Astrocyte of the cerebellum (primary cell): ENCODE measurements at places on chromosomes 1 and 21.

DNA sequence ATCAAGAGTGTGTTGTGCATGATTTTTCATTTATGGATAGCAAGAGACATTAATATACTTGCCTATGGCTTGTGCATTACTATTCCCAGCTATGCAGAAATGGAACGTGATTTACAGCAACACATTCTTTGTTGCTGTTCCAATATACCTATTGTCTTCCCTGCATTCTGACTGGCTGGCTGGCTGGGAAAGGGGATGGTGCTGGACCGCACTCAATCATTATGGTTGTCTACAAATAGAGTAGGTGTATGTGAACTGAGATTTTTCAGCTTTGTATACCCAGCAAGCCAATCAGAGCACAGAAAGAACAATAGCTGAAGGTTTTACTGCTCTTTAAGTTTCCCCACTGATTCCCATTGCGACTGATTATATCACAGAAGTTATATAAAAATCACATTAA, 167.5 kb downstream of the ATG4C start:
- no peak for DNase-seq

DNA sequence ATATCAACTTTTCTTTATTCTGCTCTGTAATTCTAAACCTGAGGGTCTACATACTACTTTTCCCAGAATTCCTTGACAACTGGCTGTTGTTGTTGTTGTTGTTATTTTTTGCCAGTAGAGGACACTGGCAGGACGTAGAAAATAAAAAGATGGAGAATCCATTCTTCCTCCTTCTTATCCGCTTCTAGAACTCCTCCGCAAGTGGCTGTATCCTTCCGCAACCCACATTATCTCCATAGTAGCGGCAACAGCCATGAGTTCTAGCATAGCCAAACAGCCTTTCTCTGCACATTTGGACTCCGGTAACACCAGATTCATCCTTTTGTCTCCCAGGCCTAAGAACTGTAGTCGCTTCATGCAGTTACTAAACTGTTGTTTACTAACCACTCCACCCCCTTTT, 91.1 kb upstream of the CACHD1 start:
- DNase-seq, result no peak

DNA sequence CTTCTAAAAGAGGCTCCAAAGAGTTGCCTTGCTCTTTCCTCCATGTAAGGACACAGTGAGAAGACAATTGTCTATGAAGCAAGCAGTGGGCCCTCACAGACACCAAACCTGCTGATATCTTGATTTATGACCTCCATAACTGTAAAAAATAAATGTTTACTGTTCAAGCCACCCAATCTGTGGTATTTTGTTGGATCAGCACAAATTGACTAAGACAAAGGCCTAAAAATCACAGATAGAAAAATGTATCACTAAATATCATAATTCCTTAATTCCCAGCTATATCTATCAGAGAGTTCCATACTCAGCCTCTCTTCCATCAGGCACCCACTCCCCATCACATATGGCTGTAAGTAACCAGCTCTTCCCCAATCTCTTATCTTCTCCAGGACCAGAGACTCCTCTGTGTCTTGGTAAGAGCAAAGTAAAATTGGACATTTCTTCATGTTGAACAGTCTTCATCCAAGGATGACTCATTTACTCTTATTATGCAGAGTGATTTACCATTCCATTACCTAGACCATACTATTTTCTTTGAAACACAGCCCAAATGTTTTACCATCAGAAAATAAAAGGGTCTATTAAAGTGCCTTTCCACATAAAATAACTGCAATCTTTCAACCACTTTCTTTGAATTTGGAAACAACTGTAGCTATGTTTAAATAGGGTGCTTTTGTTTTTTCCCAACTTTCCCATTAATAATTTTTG, 503.6 kb downstream of the MRPL39 start:
- peak; percentile 73 for DNase-seq

DNA sequence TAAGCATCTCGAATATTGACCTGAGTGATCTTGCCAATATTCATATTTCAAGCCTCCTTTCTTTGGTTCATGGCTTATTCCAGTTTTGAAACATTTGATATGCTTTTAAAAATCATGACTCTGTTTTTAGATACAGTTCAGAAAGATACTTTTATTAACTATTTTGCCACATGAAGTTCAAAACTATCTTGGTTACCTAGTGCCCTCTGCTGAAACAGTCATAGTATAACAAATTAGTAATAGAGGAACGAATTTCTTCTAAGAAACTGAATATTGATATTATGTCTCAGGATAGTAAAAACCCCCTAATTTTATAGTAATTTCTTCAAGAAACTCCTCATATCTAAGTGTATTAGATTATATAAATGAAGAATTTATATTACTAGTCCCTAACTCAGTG, 52.6 kb upstream of the RC3H1 start:
- peak; percentile 11 for DNase-seq

DNA sequence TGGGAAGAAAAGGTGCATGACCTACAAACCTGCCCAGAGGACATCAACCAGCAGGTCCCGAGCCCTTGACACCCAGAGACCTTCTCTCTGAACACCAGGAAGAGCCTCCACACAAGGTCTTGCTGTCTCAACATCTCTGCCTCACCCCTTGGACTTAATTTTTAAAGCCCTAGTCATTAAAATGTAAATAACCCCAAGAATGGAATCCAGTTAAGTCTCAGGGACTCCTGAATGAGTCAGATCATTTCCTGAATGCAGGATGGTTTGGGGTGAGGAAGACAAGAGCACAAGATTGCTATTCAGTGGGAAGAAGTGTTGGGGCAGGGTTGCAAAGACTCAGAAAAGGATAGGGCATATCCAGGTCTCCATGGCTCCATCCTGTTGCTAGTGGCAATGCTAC, 17.8 kb upstream of the GRIK3 start:
- no peak for DNase-seq

- no peak for DNase-seq
Observed at GRCh38 chr1:167196166-167196565, 24.5 kb upstream of the POU2F1 start.

- DNase-seq, result no peak
Observed at GRCh38 chr21:27024301-27024700, 57.4 kb upstream of the ADAMTS5 start.

DNA sequence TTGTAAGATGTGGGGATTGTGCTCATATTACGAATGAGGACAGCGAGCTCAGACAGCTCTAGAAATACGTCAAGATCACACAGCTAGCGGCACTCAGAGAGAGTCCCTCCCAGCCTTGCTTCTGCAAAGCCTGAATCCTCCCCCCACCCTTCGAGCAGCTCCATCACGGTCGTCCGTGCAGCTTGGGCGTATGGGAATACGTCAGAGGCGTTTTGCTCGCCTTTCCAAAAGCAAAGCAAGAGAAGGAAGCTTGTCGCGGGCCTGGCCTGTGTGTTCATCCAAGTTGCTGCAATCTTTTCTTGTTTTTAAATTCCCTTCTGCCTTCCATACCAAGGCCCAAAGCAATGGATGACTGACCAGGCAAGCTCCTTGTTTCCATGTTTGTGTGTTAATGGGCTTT, 125.5 kb upstream of the IRF2BP2 start:
- DNase-seq, result no peak

GRCh38 chr1:246517391-246517790, 10.3 kb upstream of the SMYD3 start:
- DNase-seq, result no peak

GRCh38 chr1:153490272-153491051, 30.0 kb upstream of the S100A7 start:
- peak; percentile 83 for DNase-seq

DNA sequence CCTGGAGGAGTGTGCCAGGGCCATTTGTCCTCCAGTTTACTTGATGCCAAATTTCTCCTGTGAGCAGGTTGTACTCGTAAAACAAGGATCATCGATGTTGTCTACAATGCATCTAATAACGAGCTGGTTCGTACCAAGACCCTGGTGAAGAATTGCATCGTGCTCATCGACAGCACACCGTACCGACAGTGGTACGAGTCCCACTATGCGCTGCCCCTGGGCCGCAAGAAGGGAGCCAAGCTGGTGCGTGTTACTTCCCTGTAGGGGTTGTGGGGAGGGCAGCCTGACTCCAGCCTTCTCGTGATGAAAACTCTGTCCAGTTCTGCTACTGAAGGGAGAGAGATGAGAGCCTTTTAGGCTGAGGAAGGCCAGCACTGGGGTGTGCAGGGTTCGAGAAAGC, 2.2 kb downstream of the RPS8 start:
- no peak for DNase-seq

DNA sequence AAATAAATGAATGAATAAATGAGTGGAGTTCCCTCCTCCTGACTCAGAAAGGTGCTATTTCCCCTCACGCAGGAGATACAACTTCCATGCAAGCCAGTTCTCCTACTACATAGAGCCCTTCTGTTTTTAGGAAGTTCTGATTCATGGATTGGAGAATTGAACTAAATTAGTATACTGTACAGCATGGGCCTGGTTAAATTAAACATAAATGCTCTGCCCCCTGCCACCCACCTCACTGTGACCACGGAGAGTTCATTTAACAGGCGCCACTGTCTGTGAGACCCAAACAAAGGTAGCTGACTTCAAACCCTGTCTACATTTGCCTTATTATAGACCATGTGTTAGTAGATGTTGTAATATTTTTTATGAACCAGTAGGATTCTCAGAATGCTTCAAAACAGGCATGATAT, 9.1 kb upstream of the IRF2BP2 start:
- no peak for DNase-seq

DNA sequence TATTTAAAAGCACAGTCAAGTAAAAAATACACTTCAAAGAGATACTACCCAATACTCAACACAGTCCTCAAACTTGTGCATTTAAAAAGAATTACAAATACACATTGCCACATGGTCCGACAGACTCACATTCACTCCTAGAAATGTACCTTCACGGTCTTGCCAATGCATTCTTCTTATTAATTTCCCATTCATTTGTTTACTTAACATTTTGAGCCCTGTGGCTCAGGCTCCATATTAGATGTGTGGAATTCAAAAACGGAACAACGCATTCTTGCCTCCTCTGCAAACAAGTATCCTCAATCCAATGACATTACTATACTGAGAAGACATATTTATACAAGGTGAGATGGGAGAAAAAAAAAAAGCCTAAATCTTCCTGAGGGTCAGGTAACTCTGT, 2.5 kb upstream of the DUSP23 start:
- DNase-seq, result no peak

GRCh38 chr21:42579456-42580075, 65.9 kb downstream of the SLC37A1 start:
- DNase-seq, result no peak

DNA sequence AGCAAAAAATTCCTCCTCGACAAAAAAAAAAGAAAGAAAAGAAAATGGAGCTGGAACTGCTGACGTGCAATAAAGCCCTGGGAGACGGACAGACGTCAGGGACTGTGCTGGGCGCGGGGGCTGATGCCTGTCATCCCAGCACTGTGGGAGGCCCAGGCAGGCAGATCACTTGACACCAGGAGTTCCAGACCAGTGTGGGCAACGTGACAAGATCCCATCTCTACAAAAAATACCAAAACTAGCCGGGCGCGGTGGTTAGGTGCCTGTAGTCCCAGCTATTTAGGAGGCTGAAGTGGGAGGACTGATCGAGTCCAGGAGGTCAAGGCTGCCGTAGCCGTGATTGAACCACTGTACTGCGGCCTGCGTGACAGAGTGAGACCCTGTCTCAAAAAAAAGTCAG, 3.6 kb upstream of the ANKRD65 start:
- DNase-seq, result no peak

DNA sequence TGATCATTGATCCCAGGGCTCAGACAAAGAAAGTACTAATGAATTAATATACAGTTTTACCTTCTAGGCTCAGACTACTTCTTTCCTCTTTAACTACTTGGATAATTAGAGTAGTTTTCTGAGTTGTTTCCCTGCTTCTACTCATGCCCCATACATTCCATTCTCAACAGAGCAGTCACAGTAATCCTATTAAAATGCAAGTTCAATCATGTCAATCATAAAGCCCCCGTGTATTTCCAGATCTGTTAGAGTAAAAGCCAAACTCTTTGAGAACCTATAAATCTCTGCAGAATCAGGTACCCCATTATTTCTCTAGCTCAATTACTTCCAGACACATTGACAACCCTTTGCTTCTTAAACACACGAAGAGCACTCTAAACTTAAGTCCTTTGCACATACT, 242.1 kb upstream of the PRMT6 start:
- DNase-seq, result no peak

DNA sequence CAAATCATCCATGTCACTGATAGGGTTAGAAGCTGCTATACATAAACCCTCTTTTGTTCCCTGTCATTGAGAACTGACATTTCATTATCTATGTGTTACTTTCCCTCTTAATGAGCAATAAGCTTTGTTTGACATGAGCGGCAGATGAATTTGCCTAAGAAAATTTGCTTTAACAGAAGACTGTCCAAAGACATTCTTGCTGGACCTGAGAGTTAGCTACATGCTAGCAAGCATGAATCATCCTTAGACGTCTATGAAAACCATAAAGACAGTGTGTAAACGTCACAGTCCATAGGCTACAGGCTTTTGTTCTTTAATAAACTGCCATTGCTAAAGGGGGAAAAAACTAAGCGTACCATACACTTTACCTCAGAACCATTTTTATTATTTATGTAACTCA, 73.1 kb downstream of the TNFSF4 start:
- DNase-seq, result peak; percentile 3

DNA sequence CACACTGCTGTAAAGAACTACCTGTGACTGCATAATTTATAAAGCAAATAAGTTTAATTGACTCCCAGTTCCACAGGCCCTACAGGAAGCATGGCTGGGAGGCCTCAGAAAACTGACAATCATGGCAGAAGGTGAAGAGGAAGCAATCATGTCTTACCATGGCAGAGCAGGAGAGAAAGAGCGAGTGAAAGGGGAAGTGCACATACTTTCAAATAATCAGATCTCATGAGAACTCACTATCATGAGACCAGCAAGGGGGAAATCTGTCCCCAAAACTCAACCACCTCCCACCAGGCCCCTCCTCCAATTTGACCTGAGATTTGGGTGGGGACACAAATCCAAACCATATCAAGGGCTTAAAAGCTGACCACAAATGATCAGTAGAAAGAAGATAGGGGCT, 493.2 kb downstream of the PTPRC start:
- DNase-seq, result no peak

- DNase-seq, result no peak
Observed at GRCh38 chr1:26168410-26169197, at the start of gene C1orf232. Gene C1orf232 (minus strand): TSS chr1:26168963. CDS start chr1:26168499, 464 bp downstream.

GRCh38 chr1:56547977-56548376, 31.4 kb downstream of the PLPP3 start:
- DNase-seq, result no peak

DNA sequence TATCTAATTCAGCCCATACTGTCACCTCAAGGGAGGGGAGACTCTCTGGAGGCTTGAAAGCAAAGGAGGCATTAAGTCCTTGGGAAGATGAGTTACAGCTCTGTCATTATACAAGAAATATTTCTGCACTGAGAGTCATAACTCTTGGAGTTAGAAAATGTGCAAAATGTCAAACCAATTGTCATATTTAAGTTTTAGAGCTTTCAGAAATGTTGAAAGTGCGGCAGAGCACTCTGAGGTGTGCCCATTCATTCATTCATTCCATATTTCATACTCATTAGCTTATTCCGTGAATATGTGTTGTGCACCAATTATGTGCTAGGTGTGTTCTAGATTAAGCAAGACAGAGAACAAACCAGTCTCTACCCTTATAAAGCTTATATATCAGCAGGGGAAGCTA, 87.1 kb downstream of the HUNK start:
- DNase-seq, result no peak
